Head of caudate nucleus (tissue), 42 donors: ENCODE measurements at places on chromosomes 1 and 21.
A peak's percentile ranks its signal among the peaks of the same experiment; 100 is the strongest.

- no peak for DNase-seq
Observed at GRCh38 chr1:211589782-211590721, 11.1 kb upstream of the SLC30A1 start.

GRCh38 chr1:222754366-222755139, 17.6 kb downstream of the FAM177B start:
- DNase-seq, result peak; percentile 41

DNA sequence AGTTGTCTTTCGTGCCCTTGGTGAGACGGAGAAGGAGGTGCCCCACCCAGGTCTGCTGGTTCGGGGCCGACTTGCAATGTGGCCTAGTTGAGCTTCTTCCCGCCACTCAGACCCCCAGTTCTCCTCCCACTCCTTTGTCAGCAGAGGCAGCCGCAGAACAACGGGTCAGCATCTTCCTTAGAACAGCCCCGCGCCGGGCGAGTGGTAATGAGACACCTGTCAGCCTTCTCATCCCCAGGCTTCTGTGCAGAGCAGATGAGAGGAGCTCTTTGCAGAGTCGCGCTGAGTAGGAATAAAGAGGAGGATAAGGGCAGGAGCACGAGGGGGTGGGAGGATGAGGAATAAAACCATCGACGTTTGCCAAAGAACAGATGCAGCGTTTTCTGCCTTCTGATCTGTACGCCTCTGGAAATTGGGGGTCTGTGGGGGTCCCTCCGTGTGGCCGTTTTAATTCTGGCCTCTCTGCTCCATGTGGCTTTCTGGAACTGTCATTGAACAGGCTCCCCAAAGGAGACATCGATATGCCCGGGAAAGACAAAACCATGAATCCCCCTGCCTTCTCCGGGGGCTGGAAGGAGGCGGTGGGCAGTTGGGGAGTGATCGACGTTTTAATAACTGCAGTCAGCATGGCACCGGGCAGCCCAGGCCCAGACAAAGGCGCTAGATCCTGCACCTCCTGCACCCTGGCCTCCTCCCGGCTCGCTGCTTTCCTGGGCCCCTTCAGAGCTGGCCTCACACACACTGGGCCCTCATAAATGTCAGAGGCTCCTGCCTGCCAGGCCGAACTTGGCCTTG, 27.5 kb upstream of the IGSF21 start:
- peak; percentile 28 for DNase-seq

DNA sequence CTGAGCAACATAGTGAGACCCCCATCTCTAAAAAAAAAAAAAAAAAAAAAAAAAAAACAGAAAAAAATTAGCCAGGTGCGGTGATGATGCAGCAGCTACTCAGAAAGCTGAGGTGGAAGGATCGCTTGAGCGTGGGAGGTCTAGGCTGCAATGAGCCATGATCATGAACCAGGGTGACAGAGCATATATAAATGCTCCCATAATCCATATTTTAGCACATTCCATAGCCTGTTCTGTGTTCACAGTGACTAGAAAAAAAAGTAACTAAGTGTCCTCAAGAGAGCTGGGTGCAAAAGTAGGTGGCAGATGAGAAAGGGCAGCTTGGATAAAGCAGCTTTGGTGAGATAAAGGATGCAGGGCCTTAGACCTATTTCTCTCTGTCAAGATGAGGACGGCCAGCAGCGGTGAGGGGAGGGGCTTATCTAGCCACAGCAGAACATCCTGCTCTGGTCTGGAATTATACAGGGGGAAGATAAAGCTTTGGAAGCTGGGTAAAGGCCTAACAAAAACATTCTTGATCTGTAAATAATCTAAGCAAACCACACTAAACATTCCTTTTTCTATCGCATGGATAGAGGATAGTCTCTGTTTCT, 205.3 kb downstream of the DAB1 start:
- no peak for DNase-seq

DNA sequence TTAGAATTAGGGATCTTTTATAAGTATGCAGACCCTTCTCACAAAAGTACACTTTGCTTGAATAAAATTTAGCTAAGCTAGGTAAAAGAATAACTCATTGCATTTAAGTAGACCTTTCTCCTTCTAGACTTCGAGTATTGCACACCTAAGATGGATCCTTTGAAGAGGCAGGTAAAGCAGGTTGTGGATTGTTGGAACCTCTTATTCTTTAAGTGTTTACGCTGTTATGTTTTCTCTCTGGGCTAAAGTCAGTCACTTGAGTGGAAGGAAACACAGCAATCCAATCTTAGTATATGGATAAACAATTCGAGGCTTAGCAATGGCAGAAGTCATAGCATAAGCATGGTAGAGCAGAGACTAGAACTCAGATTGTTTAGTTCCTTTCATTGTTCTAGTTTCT, 11.4 kb downstream of the MAGI3 start:
- no peak for DNase-seq

DNA sequence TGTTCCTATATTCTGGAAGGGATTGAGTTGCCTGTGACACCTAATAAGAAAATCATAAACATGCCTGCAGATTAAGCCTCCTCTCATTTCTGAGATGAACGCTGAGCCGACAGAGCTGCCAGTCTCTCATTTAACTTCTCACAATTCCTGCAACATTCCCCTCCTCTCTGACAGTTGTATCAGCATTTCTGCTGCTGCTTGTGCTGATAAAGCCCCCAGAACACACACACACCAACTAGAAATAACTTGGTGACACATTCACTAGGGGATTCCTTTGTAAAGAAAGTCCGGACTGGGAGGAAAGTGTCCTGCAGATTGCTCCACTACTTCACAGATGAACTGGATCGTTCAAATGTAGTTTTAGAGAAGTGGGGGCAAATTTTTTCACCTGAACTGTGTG, 437.3 kb downstream of the PLA2G4A start:
- no peak for DNase-seq

GRCh38 chr1:118223426-118223825, 38.4 kb upstream of the SPAG17 start:
- no peak for DNase-seq

DNA sequence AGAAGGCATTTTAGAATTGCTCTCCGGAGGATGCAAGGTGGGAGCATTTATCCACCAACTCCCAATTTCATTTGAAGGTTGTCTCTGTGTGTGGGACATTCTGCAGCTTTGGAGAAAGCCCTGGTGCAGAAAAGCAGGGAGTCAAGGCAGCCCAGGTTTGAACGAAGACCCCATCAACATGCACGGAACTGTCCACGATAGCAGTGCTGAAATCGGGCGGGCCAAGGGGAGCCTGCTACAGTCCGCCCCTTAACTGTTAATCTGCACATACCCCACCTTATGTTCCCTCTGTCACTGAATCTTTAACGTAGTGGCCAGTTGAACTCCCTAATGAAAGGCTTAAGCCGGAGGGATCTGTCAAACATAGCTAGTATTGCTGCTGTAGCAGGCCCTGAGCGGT, 68.8 kb upstream of the C1orf174 start:
- no peak for DNase-seq

DNA sequence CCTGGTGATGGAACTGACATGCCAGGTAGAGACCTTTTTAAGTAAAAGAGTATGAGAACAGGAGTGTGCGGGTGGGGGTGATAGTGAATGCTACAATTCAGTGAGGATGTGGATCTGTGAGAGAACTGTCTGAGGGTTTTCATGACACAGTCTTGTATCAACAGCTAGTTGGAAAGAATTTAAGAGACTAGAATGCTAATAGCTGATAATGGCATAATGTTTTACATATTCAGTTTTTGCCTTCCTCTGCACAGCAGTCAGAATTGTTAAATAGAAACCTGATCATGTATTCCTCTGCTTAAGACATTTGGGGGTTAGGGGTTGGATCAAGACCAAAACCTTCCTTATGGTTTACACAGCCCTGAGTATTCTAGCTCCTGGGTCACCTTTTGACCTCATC, 152.8 kb upstream of the ZRANB2 start:
- no peak for DNase-seq

DNA sequence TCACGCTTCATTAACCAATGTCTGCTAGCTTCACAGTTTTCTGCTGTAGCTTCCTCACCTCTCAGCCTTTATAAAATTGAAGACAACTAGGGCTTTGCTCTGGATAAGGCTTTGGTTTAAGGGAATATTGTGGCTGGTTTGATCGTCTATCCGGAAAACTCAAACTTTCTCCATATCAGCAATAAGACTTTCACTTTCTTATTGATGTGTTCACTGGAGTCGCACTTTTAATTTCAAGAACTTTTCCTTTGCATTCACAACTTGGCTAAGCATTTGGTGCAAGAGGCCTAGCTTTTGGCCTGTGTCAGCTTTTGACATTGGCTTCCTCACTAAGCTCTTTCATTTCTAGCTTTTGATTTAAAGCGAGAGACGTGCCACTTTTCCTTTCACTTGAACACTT, 12.9 kb downstream of the COA6 start:
- DNase-seq, result no peak

- no peak for DNase-seq
Observed at GRCh38 chr1:94858276-94858675, 38.1 kb downstream of the SLC44A3 start.
